ENCODE measurements at places on chromosomes 5 and 9. TPM values are rescaled to one million over a fixed set of nuclear protein-coding genes. Genes with fewer than 3 reads are reported as not detected.

The RUSC2 gene
- 13.4 TPM for polyA plus RNA-seq

DNA sequence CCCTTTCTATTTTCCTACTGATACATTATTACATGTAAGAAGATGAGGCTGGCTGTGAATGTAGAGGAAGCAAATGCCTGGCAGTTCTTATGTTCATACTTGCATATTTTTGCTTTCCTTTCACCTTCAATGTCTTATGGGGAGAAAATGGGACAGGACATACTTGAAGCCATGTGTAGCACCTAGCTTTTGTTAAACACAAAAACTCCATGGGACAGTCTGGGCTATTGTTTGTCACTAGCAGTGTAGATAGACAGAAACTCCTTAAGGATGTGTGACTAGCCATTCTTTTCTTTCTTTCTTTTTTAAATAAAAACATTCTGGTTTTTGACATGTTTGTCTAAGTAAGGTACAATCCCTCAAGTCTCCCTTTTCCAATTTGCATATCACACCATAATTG lies 122.7 kb downstream of the ARL15 start:
- no peak for DNase-seq

- no peak for DNase-seq
Observed at GRCh38 chr9:92707530-92707929, 37.6 kb upstream of the IPPK start.

DNA sequence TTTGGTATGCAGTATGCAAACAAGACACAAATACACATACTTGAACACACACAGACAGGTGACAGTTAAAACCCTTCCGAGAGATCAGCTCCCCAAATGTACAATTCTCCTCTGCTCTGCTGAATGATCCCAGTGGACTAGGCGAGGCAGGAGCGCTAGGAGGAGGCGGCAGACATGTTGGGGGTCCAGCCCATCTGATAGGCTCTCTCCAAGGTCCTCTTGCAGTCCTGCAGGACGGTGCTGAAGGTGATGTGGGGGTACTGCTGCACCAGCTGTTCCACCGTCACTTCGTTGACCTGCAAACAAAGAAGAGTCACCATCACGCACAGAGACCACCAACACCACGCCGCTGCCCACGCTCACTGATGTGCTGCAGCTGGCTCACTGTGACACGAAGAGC lies 190.8 kb upstream of the EFNA5 start:
- no peak for DNase-seq
